ENCODE measurements at places on chromosomes 16 and 17.

GRCh38 chr17:22512997-22513538 is 820.7 kb downstream of the KCNJ18 start:
- DNase-seq = no peak

DNA sequence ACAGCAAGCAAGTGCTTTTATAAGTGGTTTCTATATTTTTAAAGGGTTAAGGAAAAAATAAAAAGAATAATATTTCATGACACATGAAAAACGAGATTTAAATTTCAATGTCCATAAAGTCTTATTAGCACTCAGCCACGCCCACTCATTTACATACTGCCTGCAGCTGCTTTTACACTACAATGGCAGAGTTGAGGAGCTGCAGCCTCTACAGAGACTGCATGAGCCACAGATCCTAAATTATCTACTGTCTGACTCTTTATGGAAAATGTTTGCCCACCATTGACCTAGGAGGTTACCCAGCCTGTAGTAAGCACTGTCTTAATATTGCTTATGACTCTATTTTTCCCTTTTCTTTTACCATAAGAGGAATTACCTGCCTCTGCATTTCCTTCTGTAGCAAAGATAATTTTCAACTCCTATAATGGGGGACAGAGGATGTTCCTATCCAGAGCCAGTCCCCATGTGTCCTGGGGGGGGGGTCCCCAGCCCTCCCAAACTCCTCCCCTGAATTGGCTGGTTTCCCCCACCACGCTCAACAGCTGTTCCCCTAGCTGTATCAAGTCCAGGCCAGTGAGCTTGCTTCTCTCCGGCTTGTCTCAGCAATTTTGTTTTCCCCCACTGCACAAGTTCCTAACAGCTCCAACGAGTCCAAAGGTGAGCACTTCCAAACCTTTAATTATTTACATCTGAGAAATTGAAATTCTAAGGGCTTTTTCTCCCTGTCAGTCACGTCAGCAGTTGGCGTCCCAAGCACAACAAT is 139.4 kb upstream of the ERCC4 start:
- DNase-seq = no peak

- no peak for DNase-seq
These were observed 71.6 kb upstream of the PSMD7 start for GRCh38 chr16:74224828-74225612.

DNA sequence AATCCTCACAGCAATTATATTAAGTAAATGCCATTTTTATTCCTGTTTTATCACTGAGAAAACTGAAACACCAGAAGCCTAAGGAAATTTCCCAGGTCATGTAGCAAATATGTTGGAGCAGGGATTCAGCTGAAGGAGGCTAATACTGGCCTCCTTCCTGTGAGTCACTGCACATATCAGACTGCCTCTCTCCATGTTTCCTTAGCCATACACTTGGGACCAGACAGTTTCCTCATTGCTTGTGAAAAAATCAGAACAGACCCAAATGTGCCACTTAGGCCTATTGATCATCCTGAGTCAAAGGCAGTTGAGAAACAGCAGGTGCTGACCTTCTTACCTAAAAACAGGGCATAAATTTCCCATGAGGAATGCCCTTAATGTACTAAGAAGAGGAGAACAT is 18.9 kb upstream of the ELAC2 start:
- no peak for DNase-seq

DNA sequence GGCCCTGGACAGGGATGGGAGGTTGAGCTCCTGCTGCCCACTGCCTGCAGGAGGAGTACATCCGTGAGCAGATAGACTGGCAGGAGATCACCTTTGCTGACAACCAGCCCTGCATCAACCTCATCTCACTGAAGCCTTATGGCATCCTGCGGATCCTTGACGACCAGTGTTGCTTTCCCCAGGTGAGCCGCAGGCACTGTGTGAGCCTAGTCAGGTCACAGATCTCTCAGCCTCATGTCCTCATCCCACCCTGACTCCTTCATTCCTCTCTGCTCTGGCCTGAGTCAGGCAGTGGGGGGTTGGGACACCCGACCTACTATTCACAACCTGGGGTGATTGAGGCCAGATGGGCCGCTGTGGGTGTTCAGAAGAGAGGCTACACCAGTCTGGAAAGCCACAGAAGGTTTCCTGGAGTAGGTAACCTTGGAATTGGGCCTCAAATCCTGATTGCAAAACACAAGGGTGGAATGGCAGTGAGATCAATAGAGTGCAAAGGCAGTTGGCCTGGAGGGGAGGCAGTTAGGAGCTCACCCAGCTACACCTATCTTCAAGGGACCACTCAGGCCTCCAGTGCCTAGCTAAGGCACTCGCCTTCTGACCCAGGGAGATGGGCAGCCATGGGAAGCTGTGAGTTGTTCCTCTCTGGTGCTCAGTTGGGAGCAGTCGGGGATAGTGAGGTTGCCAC is 29.7 kb downstream of the MYO15A start:
- no peak for DNase-seq

DNA sequence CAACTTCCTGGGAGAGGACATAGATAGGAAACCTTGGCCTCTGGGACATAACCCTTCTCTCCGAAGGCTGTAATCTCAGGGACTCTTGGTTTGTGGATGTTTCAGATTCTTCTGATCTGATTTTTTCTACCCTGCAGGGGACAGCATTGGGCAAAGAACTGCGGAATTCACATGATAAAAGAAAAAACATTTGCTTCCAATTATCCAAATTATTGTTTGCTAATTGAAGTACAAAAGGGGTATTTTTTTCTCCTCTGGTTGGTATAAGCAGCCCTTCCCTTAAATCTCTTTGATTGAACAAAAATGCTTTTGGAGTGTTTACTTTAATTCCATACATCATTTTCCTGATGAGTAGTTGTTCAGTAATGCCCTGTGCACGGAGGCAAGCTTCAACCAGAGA is 251.7 kb upstream of the IRX3 start:
- no peak for DNase-seq

DNA sequence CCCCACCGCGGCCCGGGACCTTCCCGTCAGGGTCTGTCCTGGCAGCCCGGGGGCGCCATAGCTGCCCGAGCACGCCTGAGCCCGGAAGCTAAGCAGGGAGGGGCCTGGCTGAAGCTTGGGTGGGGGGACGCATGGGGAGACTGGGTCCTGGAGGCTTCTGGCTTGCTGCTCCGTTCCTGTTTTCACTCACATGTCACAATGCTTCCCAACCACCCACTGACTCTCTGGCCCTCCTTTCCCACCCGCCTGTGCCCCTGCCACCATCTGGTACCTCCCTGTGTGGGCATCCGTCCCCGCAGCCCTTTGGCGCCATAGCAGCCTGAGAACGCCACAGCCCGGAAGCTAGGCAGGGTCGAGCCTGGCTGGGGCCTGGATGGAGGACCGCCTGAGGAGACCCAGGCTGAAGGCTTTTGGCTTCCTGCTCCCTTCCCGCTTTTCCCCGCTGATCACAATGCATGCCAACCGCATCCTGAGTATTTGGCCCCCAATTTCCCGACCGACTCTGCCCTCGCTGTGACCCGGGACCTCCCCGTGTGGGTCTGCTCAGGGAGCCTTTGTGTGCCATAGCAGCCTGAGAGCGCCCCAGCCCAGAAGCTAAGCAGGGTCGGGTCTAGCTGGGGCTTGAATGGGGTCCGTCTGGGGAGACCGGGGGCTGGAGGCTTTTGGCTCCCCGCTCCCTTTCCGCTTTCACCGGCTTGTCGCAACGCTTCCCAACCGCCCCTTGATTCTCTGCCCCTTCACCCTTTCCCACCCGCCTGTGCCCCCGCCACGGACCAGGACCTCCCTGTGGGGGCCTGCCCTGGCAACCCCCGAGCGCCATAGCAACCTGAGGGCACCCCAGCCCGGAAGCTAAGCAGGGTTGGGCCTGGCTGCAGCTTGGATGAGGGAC is 2290.1 kb downstream of the TP53TG3F start:
- DNase-seq = no peak

Measured in omental fat pad (tissue), 4 donors.